ENCODE measurements at places on chromosomes 16 and 17.

DNA sequence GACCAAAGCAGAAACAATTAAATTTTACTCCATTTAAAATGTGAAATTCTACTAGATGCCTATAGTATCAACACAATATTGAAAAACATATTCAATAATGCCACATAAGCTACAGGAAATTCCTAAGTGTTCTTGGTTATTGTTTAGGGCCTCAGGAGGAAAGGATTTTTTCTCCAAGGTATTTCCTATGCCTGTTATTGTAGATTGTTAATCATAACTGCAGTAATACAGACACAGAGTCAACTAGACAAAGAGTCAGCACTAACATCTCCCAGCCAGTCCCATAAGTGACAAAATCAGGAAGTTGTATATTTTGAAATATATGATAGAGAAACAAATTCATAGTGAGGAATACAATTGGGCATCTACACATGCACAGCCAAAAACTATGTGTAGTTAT is 782.7 kb upstream of the KIF2B start:
- DNase-seq: no peak

DNA sequence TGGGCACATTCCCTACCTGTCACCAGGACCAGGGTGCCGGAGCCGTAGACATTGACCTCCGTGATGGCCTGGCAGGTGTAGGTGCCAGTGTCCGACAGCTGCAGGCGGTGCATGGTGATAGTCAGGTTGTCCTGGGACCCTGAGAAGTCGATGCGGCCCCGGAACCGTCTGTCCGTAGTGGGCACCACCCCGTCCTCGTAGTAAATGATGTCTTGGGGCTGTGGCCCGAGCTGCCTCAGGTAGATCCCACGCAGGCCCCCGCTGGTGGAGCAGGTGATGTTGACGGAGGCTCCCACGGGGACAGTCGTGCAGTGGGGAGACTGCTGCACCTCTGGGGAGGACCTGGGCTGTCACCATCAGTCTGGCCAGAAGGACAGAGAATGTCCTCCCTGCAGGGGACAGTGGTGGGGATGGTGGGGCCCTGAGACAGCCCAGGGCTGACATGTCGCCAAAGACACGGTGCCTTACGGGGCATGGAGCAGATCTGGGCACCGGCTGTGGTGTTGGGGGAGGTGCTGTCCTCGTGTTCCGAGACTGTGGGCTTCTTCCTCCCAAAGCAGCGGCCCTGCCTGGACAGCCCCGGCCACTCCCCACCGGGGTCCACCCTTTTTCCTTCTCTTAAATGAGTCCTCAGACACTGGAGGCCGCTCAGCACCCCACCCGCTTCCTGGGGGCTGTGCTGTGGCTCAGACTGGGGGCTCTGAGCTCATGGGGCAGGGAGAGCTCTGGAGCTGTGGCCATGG is 586 bp downstream of the CD7 start:
- no peak for DNase-seq

- no peak for DNase-seq
Observed at GRCh38 chr17:4895657-4896331, 3.5 kb upstream of the C17orf107 start.

DNA sequence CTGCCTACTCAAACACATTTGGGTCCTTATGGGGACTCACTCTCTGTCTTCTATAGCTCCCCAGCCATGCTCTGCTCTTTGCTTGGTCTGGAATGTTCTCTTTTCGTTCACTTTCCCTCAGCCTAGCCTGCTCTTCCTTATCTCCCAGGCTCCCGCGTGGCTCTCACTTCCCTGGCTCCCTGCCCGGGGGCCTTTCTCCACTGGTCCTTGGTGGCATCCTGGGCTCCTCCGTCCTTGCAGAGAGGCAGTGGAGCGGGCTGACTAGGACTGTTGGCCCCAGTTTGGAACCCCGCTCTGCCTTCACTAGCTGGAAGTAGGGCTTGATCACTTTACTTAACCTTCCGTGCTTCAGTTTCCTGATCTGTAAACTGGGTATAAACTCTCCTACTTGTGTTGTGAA is 31.2 kb downstream of the SHISA6 start:
- DNase-seq: no peak

- DNase-seq: no peak
Observed at GRCh38 chr17:18321309-18321708, 6.2 kb downstream of the SMCR8 start.

- no peak for DNase-seq
Observed at GRCh38 chr16:89024546-89025060, 47.6 kb upstream of the CBFA2T3 start.
